ENCODE measurements at places on chromosomes 7 and 10.

DNA sequence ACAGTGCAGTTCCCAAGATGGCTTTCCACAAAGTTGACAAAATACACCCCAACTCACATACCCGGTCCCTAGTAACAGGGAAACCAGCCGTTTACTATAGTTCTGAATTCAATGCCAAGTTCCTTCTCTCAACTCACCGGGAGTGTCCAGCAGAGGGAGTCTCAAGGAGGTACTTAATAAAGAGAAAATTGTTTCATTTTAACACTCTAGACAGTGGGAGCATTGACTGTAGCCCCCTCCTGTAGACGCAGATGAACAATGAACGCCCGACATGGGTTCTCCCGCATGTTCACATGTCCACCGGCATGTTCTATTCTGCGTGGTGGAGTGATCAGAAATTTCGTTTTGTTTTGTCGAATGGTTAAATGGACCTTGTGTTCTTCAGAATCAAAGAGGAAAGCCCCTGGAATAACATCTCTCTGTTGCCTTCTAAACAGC, 1.9 kb downstream of the HIPK2 start:
- DNase-seq, result peak; percentile 69

DNA sequence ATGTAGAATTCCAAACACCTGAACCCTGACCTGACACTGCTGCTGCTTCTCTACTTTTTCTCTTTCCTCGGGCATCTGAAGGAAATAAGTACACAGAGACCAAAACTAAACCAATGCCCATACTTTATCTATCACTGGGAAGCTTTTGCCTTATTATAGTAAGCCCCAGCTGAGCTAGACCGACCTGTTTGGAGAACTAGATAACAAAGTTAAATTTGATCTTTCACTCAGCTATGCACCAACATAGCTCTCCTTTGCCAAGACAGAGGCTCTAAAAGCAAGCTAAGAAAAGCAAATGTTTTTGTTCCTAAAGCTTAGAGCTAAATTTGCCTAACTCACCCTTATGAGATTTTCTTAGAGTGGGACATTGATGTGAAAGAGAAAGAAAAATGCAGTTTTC, 39.1 kb downstream of the NHLRC2 start:
- no peak for DNase-seq

DNA sequence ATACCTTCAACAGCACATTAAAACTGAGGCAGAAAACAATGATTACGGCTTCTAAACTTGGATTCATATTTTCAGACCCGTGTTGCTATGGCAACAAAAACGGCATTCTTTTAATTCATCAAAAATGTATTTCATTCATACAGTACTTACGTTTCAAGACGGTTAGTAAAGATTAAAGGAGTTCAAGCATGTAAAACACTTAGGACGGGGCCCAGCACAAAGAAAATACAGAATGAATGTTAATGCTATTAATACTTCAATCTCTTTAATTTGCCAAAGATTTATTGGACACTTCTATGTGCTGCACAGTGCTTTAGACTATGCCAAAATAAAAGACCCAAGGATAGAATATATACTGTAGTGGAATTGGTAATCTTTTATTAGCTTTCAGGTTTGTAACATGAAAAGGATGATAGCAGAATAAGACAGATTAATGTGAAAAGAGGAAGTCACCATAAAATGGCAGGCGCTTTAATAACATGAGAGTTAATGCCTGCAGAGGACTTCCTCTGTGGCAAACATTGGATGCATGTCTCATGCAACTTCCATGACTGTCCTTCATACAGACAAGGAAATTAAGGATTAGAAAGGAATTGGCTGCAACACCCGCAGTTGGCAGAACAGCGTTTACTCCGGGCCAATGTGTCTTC, 201.6 kb upstream of the KLF6 start:
- no peak for DNase-seq

GRCh38 chr10:83677795-83678194, 461.5 kb upstream of the GHITM start:
- DNase-seq, result no peak

DNA sequence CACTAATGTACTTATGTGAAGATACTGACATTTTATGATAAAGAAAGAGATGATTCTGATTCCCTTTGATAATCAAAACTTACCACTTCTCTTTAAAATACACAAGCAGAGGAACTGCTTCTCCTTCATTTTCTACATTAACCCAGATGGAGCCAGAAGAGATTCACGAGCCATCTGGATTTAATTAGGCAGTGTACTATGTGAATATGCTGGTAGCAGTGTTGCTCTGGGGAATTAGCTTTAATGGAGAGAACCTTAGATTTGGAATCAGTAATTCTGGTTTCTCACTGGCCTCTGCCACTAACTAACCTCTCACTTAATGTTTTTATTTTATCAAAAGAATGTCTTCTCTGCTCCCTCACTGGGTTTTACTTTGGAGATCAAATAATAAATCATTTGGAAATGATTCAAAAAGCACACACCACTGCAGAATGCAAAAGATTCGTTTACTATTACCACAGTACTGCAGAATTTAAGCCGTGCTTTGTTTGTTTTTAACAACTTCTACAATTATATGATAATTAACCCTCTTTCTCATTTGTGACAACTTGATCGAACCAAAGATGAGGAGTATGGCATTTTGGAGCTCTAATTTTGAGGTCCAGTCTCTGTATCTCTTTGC, 77.5 kb upstream of the PHYHIPL start:
- no peak for DNase-seq

DNA sequence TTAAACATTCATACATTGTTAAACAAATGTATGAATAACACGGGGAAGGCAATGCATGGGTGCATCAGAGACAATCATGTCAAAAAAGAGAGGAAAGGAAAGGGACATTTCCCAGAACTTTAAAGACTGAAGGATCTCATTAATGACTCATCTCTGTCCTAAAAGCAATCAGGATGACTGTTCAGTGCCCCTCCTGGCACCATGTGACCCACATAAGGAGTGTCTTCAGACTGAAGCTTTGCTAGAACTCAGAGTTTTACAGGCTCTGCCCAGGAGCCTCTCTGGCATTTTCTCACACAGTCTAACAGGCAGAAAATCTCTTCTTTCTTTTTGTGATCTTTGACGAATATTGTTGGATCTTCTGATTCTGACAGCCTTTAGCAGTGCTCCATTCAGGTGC, 315.3 kb downstream of the OTUD1 start:
- no peak for DNase-seq

DNA sequence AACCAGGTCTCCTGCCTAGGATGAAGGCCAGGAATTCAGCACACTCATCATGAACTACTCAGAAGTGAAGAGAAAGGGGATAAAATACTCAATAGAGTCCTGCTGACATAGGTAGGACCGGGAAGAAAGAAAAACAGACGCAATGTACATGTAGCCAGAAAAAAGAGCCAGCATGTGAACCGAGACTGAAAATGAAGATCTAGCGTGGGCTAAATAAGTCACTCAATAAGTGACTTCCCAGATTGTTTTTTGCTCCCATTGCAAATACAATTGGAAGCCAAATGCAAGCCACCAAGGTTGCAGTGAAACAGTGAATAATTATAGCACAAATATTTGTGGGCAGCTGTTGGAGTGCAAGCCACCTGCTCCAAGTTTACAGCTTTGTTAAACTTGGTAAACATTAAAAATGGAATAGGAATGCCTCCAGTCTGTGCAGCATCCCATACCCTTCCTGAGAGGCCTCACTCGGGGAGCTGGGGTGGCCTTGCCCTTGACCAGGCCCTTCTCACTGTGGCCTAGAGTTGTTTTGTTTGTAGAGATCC, 34.7 kb upstream of the HPS1 start:
- no peak for DNase-seq

GRCh38 chr10:15595260-15595659, 124.5 kb downstream of the ITGA8 start:
- no peak for DNase-seq

DNA sequence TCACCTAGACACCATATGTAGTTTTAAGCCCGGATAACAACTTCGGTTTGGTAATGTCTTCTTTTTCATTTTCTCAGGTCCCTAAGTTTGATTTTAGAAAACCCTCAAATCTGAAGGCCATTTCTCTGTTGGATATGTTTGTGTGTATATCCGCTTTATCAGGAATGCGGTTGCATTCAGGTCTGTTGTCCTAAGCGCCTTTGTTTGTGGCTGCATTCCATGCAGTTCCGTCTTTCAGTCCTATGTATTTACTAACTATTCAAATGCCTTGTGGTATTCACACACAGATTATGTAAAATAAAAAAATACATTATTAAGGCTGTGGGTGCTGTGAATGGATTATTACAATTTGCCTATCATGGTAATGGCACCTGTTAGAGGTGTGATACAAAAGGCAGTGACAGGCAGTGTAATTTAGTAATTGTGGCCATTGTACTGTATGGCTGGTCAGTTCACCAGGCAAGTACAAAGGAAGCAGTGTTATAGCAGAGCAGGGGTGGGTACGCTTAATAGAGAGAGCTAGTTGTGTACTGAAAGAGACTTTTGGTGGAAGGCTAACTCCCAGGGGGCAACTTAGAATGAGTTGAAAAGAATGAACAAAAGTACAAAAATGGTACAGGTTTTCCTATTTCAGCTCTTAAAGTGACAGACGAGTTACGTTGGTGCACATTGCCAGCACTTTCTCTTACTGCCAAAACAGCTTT, 136.4 kb downstream of the VTI1A start:
- DNase-seq, result no peak

DNA sequence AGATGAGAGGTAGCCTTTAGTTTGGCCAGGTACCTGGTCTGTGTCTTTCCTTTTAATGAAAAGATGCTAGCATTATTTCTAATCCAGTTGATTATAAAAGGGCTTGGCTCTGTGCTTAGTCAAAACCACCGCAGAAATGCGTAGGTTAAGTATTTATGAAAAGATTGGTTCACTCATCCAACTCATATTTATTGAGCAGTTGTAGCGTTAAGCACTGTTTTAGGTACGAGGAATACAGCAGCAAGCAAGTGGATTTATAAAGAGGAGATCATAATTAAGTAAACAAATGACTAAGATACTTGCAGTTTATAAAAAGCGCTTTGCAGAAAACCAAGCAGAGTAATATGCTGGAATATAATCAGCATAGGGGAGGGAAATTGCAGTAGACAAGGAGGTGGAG, 129.8 kb downstream of the PPP1R17 start:
- DNase-seq, result no peak

DNA sequence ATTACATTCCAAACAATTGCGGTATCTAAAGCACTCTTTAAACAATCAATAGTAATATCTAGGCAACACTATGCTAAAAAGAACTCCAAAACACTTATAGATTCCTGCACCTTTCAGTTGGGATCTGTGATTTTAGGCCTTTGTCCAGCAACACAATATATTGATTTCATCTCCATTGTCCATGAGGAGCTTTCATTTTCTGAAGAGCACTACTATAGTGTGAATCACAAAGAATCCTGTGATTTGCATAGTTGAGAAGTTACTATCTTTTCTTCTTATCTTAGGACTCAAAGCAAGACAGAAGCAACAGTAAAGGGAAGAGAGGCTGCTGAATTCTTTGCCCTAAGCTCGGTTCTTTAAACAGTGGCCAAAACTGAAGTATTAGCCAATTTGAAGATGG, 846.8 kb downstream of the IPMK start:
- DNase-seq, result no peak

DNA sequence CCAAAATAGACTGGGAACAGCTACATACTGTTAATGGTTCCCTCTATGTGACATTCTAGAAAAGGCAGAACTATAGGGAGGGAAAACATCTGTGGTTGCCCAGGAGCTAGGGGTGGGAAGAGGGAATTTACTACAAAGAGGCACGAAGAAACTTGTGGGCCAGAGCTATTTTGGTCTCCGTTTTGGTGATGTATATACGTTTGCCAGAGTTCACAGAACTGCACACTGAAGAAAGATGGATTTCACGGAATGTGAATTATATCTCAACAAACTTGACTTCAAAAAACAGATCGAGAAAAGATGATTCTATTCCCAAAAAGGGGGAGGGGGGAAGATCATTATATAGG, 386 bp upstream of the AS3MT start:
- no peak for DNase-seq

- DNase-seq, result no peak
Measured at GRCh38 chr7:126637538-126637937, 615.2 kb downstream of the GRM8 start.

GRCh38 chr10:79165070-79165778, 96.5 kb downstream of the ZMIZ1 start:
- DNase-seq, result no peak

- DNase-seq, result no peak
Measured at GRCh38 chr7:129024125-129024524, 30.8 kb downstream of the TNPO3 start.

Measured in Calu3 (cell line).